Kidney (tissue), 22 donors: ENCODE measurements at places on chromosomes 13 and 19. TPM values are rescaled to one million over a fixed set of nuclear protein-coding genes. Genes with fewer than 3 reads are reported as not detected.
A peak's percentile ranks its signal among the peaks of the same experiment; 100 is the strongest.

The CERS1 gene
- 0.50 TPM for total RNA-seq

The POU2F2 gene
- total RNA-seq: 9.8 TPM

The PEAK3 gene
- 2.1 TPM for total RNA-seq

The F10 gene
- 5.1 TPM for total RNA-seq

The OSCAR gene
- total RNA-seq: 5.1 TPM

- H3K27ac ChIP-seq: no peak overlapping the region
- H3K27me3 ChIP-seq: no peaks in the 10 kb centered on the region
- H3K4me3 ChIP-seq: no peak overlapping the region
- H3K36me3 ChIP-seq: no peaks in the 10 kb centered on the region
- no peaks in the 10 kb centered on the region for H3K4me1 ChIP-seq
Observed at GRCh38 chr19:10027158-10027997, 14.1 kb downstream of the RDH8 start.

DNA sequence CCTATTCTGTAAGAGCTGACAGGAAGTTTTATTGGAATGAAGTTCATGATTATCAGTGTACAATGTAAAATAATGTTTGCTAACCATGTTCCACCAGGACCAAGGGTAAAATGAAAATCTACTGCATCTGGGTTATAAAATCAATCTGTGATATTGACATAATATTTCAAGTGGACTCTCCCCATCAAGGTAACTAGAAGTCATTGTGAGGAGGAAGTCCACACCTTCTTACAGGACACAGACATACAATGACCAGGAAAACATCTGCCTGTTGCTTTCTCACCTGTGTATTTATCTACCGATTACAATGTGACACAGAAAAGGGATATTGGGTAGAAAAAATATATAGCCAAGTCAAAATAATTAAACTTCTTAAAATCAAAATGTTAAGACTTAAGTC is 140.7 kb upstream of the RFC3 start:
- H3K36me3 ChIP-seq: no peaks in the 10 kb centered on the region
- DNase-seq: no peak
- H3K4me1 ChIP-seq: no peaks in the 10 kb centered on the region
- no peak overlapping the region for H3K4me3 ChIP-seq

GRCh38 chr19:21519488-21519887 is 14.1 kb downstream of the ZNF429 start:
- DNase-seq: no peak
- H3K36me3 ChIP-seq: peaks cover 9% of the 10 kb centered on the region
- H3K27me3 ChIP-seq: no peaks in the 10 kb centered on the region

DNA sequence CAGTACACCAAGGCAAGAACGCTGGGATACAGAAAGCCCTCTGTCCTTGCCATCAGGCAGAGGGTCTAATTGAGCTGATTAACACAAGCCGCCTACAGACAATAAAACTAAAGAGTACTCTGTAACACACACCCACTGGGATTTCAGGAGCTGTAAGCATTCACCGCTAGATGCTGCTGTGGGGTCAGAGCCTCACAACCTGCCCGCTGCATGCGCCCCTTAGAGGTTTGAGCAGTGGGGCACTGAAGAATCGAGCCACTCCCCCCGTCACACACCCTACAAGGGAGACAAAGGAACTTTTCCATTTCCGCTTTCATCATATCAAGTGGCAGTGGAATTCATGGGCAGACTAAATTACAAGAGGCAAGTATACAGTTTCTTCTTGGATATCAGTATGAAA is 1080.6 kb downstream of the PCDH17 start:
- no peaks in the 10 kb centered on the region for H3K36me3 ChIP-seq
- H3K4me1 ChIP-seq: no peaks in the 10 kb centered on the region
- H3K27ac ChIP-seq: no peak overlapping the region
- DNase-seq: peak; percentile 21

The MBD3L3 gene
- total RNA-seq: not detected

The LILRA2 gene
- 4.2 TPM for total RNA-seq

GRCh38 chr19:41302624-41303351 is 7.2 kb upstream of the CCDC97 start:
- peaks cover 15% of the 10 kb centered on the region for H3K36me3 ChIP-seq
- H3K4me1 ChIP-seq: peaks cover 1% of the 10 kb centered on the region
- H3K4me3 ChIP-seq: no peak overlapping the region
- DNase-seq: no peak
- H3K27ac ChIP-seq: no peak overlapping the region
- no peaks in the 10 kb centered on the region for H3K27me3 ChIP-seq

GRCh38 chr19:14519860-14520407 is 1.7 kb upstream of the DNAJB1 start:
- DNase-seq: no peak
- H3K4me3 ChIP-seq: no peak overlapping the region
- peaks cover 16% of the 10 kb centered on the region for H3K4me1 ChIP-seq
- no peak overlapping the region for H3K27ac ChIP-seq
- no peaks in the 10 kb centered on the region for H3K27me3 ChIP-seq

DNA sequence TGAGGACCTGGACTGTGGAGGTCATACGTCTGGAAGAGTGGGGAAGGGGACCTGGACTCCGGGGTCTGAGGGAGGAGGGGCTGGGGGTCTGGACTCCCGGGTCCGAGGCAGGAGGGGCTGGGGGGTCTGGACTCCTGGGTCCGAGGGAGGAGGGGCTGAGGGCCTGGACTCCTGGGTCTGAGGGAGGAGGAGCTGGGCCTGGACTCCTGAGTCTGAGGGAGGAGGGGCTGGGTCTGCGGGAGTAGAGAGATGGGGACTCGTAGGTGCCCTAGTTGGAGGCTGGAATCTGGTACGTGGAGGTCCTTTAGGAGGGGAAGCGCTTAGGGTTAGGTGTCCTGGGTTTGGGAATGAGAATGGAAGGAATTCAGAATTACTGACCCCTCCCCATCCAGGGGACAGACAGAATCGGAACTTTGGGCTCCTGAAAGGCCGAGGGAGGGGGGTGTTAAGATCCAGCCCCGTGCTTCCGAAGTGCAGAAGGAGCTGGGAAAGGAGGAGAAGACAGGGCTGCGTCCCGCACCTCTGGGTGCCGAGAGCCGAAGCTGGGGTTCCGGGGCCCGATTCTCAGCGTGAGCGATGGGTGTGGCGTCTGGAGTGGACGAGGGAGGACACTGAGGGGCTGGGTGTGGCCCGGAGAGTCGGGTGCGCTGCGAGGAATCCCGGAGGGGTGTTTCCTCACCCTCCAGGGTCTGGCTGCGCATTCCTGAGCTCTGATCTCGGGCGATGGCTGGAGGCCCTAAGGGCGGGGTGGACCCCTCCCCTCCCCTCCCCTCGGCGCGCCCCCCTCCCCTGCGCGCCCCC is 608 bp downstream of the MYADM start:
- DNase-seq: peak; percentile 89
- no peaks in the 10 kb centered on the region for H3K4me1 ChIP-seq
- H3K4me3 ChIP-seq: peak overlapping the region; percentile 69
- H3K27me3 ChIP-seq: no peaks in the 10 kb centered on the region
- peak overlapping the region; percentile 88 for H3K27ac ChIP-seq

The ABCC4 gene
- 52.4 TPM for total RNA-seq

The PINLYP gene
- 14.8 TPM for total RNA-seq

DNA sequence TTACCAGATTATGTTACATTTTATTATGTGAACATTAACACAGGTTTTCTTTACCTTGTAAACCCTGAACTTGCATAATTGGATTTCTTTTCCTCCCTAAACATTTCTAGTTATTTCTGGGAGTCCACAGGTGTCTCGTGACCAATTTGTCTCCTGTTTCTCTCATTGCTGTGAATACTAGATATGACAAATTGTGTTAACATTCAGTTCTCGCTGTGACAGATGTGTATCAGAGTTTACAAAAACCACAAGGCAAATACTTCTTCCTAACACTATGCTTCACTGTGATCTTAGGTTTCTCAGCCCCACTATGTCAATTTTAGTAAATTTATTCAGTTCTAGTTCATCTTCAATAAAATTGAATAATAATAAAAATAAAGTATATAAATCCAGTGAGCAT is 1554.9 kb downstream of the EFNB2 start:
- H3K4me1 ChIP-seq: no peaks in the 10 kb centered on the region
- H3K27ac ChIP-seq: no peak overlapping the region
- H3K27me3 ChIP-seq: no peaks in the 10 kb centered on the region
- DNase-seq: no peak

GRCh38 chr19:35347171-35347929 is at the start of gene FFAR1:
TSS of gene FFAR1 (plus strand) at chr19:35347902. CDS start at chr19:35351552, 3,650 bp downstream.
- H3K27ac ChIP-seq: no peak within 1 kb of the TSS
- H3K4me1 ChIP-seq: no peaks in the 10 kb centered on the region
- no peaks in the 10 kb centered on the region for H3K36me3 ChIP-seq
- DNase-seq: peak; percentile 39
- no peaks in the 10 kb centered on the region for H3K27me3 ChIP-seq
